ENCODE measurements at places on chromosomes 7 and 10.
A peak's percentile ranks its signal among the peaks of the same experiment; 100 is the strongest.

DNA sequence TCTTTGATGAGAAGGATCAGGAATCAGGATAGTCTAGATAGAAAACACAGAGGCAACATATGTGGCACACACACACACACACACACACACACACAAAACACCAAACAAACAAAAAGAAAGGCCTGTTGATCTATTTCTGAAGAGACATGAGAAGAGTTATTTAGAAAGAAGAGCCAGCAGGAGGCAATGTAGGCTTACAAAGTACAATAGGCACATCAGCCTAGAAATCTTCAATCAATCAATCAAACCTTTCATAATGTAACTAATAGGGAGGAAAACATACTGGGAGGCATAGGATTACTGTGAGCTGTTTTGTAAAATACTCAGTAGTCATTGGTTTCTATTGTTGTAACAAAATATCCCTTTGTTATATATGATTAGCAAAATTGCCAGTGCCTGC is 47.3 kb upstream of the TES start:
- no peaks in the 10 kb centered on the region for H3K36me3 ChIP-seq
- peaks cover 1% of the 10 kb centered on the region for H3K4me1 ChIP-seq
- H3K27me3 ChIP-seq = no peaks in the 10 kb centered on the region
- DNase-seq = no peak
- H3K27ac ChIP-seq = no peak overlapping the region

DNA sequence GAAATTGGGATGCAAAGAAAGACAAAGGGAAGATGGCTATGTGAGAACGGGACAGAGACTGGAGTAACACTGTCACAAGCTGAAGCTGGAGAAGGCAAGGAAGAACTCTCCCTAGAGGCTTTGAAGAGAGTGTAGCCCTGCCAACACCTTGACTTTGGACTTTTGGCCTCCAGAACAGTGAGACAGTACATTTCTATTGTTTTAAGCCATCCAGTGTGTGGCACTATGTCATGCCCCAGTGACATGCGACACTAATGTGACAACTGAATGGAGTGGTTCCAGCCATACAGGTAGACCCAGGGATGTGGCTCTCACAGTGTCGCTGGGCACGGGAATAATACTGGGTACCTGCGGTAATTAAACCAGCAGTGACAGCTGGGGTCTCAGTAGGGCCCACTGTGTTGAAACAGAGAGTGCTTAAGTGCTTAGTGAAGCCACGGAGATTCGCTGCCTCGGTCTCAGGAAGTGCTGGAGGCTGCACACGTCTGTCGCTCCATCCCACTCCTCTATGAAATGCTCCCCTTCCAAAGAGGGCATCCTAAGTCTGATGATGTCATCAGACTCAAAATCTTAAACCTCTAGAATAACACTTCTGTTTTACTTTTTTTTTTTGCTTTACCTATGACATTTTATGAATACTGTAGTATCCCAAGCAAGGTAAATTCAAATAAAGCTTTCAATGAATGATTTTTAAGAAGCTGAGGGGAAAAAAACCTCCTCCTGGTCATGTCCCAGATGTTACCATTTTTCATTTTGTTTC is 154.6 kb upstream of the RHEB start:
- H3K36me3 ChIP-seq = no peaks in the 10 kb centered on the region
- H3K4me1 ChIP-seq = peaks cover 8% of the 10 kb centered on the region
- H3K27me3 ChIP-seq = no peaks in the 10 kb centered on the region
- H3K27ac ChIP-seq = no peak overlapping the region
- H3K4me3 ChIP-seq = no peak overlapping the region

DNA sequence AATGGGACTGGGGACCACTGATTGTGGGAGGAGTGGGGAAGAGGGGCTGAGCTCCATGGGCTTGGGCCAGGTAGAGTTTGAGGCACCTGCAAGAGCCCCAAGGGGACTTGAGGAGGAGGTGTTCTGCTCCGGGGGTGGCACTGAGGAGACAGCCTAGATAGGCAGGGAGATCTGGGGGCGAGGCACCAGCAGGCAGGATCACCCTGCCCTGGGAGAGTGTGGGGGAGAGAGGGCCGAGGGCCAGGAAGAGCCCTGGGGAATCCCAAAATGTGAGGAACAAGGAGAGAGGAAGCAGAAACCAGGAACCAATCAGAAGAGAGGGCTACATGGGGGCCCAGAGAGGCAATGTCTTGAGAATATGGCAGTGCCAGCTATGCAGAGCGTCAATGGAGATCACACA is 34.6 kb downstream of the LEP start:
- no peak overlapping the region for H3K4me3 ChIP-seq
- no peaks in the 10 kb centered on the region for H3K4me1 ChIP-seq
- DNase-seq = no peak
- no peak overlapping the region for H3K27ac ChIP-seq

DNA sequence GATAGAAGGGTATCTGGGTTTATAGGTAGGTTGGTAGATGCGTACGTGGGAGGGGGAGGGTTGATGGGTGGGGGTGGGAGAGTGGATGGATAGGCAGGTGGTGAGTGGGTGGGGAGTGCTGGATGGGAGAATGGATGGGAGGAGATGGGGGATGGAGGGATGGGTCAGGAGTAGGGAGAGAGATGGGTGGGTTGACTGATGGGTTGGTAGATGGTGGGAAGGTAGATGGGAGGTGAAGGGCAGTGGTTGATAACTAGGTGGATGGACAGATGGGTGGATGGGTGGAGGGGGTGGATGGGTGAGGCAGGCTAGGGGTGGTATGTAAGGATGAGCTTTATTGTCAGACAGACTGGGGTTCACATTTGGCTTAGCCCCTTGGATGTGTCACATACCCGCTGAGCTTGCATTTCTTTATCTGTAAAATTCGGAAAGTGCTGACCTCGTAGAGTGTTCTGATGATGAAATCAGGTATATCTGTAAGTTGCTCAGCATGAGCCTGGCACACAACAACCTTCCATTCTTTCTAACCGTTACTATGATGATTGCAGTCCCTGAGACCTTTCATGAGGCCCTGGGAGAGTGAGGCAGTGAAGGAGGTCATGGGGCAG is 34.3 kb downstream of the SLIT1 start:
- H3K27me3 ChIP-seq = peaks cover 5% of the 10 kb centered on the region
- H3K4me3 ChIP-seq = no peak overlapping the region
- H3K4me1 ChIP-seq = peaks cover 21% of the 10 kb centered on the region
- no peaks in the 10 kb centered on the region for H3K36me3 ChIP-seq
- DNase-seq = no peak
- no peak overlapping the region for H3K27ac ChIP-seq

GRCh38 chr10:18450298-18450697 is 201.1 kb downstream of the NSUN6 start:
- H3K27me3 ChIP-seq = no peaks in the 10 kb centered on the region
- no peaks in the 10 kb centered on the region for H3K4me1 ChIP-seq
- no peaks in the 10 kb centered on the region for H3K36me3 ChIP-seq
- no peak overlapping the region for H3K27ac ChIP-seq
- H3K4me3 ChIP-seq = no peak overlapping the region

GRCh38 chr10:126504063-126504760 is 115.9 kb upstream of the ADAM12 start:
- H3K36me3 ChIP-seq = no peaks in the 10 kb centered on the region
- no peak overlapping the region for H3K27ac ChIP-seq
- DNase-seq = peak; percentile 48
- no peaks in the 10 kb centered on the region for H3K27me3 ChIP-seq
- H3K4me3 ChIP-seq = no peak overlapping the region

DNA sequence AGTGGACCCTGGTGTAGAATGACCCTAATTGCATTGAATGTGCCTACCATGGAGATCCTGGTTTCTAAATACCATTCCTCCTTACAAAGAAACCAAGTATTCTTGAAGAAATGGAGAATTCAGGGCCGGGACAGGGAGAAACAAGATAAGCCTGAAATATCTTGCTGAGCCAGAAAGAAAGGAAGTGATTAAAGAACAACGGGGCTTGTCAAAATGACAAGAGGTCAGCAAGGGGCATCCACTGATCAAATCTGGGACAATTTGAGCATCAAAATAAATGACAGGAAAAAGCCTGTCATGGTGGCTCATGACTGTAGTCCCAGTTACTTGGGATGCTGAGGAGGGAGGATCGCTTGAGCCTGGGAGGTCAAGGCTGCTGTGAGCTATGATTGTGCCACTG is 8.1 kb downstream of the ABHD11 start:
- peaks cover 1% of the 10 kb centered on the region for H3K36me3 ChIP-seq
- no peaks in the 10 kb centered on the region for H3K27me3 ChIP-seq
- DNase-seq = no peak

DNA sequence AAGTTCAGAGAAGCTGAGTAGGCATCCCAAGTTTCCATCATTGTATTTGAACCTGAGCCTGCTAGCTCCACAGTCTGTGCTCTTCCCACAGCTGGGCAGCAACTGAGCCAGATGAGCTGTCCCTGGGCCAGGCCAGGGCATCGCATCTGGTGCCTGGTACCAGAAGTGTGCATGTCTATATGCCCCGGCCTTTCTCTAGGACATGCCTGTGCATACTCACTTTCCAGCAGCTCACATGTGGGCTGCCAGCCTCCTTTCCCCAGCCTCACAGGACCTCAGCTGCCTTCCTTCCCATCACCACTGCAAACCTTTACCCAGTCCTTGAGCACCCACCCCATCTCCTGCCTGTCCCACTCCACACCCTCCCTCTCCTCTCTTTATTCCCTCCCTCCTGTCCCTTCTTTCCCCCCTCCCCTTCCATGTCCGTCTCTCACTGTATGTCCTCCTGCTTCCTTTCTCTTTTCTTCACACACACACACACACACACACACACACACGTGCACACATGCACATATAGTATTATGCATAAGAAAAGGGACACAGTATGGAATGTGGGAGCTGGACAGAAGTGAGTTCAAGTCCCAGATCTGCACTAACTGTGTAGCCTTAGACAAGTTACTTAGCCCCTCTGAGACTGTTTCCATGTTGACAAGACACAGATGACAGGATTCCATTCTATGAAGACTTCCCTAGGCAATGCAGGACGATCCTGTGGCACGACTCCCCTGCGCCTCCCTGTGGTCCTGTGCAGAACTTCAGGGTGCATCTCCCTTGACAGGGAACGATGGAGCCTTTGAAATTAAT is 10.9 kb downstream of the CDHR1 start:
- H3K36me3 ChIP-seq = no peaks in the 10 kb centered on the region
- H3K4me1 ChIP-seq = no peaks in the 10 kb centered on the region
- peak; percentile 50 for DNase-seq
- no peaks in the 10 kb centered on the region for H3K27me3 ChIP-seq
- H3K4me3 ChIP-seq = no peak overlapping the region

- peak; percentile 49 for DNase-seq
- H3K36me3 ChIP-seq = no peaks in the 10 kb centered on the region
- peak overlapping the region; percentile 2 for H3K27ac ChIP-seq
- peak overlapping the region; percentile 89 for H3K4me3 ChIP-seq
- peaks cover 17% of the 10 kb centered on the region for H3K4me1 ChIP-seq
Observed at GRCh38 chr7:114084472-114085312, 165.9 kb upstream of the PPP1R3A start.

DNA sequence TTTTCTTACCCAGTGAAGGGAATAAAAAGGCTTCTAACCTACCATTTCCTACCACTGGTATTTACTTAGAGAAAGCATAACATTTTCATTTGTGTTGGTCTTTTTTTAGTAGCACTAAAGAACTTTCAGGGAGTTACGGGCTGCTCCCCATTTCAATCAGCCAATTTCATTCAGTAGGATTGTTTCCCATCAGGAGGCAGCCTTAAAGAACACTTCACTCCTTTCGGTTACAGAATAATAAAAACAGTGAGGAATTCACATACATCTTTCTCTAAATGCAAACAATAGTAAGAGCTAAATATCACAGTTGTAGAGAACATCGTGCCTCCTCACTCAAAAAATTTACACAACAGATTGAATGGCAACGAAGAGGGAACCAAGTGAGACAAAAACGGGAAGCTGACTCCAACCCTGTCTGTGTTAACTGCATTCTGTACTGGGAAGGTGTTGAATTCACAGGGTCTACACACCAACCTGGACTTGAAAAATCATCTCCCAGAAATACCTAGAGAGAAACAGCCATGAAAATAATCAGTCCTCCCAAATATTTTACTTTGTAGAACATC is 55.5 kb upstream of the ABLIM1 start:
- no peak for DNase-seq
- no peak overlapping the region for H3K4me3 ChIP-seq
- peaks cover 4% of the 10 kb centered on the region for H3K4me1 ChIP-seq
- no peaks in the 10 kb centered on the region for H3K27me3 ChIP-seq
- H3K36me3 ChIP-seq = no peaks in the 10 kb centered on the region
- H3K27ac ChIP-seq = no peak overlapping the region
